Urinary bladder (tissue), 4 donors: ENCODE measurements at places on chromosomes 1 and 21. TPM values are rescaled to one million over a fixed set of nuclear protein-coding genes. Genes with fewer than 3 reads are reported as not detected.

NKAIN1 gene
- 0.23 TPM for polyA plus RNA-seq

ASCL5 gene
- polyA plus RNA-seq: not detected

ILDR2 gene
- polyA plus RNA-seq: 1.6 TPM

KRTAP12-2 gene
- polyA plus RNA-seq: not detected

SAMSN1 gene
- 11.3 TPM for polyA plus RNA-seq
